ENCODE measurements at places on chromosomes 16 and 17.

GRCh38 chr17:4032245-4032644 lies 68.0 kb upstream of the ATP2A3 start:
- DNase-seq = no peak

- DNase-seq = no peak
Measured at GRCh38 chr16:84833144-84833500, 13.3 kb downstream of the CRISPLD2 start.

DNA sequence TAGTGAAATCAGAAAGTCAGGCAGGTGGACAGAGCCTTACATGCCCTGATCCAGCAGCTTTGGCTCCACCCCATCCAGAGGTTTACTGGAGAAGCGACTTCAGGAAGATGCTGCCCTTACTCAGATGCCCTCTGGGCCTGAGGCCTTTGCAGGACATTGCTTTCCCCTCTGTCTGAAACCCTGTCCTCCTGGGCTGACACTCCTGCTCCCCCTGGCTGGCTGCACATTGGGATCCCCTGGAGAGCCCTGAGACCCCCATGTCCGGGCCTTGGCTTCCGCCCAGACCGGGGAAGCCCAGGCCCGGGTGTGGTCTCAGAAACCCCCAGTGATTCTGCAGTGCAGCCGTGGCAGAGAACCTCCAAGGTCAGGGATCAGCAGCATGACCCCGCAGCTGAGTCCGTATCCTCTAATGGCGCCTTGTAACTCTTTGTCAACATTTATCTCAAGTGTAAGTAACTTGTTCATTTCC lies 36.6 kb downstream of the BCO1 start:
- DNase-seq = no peak

- no peak for DNase-seq
Measured at GRCh38 chr17:36048066-36048465, 16.0 kb upstream of the CCL18 start.

DNA sequence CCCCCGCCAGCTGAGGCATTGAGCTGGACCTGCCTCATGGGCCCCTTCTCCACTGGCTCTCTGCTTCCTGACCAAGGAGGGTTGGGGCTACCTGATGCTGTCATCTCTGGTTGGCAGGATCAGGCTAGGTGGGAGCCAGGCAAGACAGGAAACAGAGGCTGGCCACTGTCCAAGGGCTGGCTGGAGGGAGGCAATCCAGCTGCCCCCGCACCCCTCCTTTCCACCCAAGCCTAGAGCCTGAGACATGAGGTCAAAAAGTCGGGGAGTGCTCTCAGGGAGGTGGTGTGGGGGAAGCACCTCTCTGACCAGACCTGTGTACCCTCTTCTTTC lies 14.5 kb downstream of the NGFR start:
- DNase-seq = no peak

GRCh38 chr17:4381690-4382671 lies 15.5 kb upstream of the UBE2G1 start:
- DNase-seq = no peak

DNA sequence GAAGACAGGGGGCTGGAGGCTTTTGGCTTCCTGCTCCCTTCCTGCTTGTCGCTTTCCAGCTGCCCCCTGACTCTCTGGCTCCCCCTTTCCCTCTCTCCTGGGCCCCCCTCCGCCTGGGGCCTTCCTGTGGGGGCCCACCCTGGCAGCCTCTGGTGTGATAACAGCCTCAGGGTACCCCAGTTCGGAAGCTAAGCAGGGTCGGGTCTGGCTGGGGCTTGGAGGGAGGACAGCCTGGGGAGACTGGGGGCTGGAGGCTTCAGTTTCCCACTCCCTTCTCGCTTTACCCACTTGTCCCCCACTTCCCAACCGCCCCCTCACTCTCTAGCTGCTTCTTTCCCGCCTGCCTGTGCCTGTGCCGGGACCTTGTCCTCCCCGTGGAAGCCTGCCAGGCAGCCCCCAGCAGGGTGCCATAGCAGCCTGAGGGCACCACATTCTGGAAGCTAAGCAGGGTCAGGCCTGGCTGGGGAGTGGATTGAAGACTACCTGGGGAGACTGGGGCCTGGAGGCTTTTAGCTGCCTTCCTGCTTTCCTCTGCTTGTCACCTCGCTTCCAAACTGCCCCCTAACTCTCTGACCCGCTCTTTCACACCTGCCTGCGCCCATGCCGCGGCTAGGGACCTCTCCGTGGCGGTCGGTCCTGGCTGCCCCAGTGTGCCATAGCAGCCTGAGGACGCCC lies 2275.5 kb downstream of the TP53TG3F start:
- peak; percentile 3 for DNase-seq
